ENCODE measurements at places on chromosomes 11 and 22.

DNA sequence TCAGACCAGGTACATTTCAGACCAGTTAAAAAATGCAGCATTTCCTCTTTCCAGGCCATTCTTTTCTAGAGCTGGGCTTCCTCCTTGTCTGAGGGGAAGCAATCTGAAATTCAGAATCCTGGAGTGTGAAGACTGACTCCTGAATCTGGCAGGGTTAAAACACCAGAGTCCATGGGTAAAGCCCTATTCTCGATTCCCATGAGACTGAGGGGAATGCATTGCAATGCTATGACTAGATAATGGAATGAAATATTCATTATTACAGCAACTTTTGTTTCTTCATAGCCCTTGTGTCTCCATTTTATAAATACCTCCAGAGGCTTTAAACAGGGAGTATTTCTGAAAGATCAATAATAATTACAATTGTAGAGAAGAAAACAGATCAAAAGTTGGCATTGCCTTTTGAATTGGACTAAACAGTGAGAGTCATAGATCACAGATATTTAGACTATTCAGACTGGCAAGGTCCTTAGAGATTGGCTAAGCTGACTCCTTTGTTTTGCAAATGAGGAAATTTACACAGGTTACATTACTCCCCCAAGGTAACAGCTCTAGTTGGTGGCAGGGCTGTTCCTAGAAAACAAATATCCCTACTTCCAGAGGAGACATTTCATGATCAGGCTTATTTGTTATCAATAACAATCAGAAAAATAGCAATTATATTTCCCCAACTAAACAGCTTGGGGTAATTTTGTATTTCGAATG is 632.6 kb upstream of the KIRREL3 start:
- no peak for DNase-seq

GRCh38 chr11:112725636-112726035 is 235.6 kb upstream of the NCAM1 start:
- no peak for DNase-seq

GRCh38 chr11:96112192-96113128 is 188.6 kb upstream of the MTMR2 start:
- peak; percentile 23 for DNase-seq

DNA sequence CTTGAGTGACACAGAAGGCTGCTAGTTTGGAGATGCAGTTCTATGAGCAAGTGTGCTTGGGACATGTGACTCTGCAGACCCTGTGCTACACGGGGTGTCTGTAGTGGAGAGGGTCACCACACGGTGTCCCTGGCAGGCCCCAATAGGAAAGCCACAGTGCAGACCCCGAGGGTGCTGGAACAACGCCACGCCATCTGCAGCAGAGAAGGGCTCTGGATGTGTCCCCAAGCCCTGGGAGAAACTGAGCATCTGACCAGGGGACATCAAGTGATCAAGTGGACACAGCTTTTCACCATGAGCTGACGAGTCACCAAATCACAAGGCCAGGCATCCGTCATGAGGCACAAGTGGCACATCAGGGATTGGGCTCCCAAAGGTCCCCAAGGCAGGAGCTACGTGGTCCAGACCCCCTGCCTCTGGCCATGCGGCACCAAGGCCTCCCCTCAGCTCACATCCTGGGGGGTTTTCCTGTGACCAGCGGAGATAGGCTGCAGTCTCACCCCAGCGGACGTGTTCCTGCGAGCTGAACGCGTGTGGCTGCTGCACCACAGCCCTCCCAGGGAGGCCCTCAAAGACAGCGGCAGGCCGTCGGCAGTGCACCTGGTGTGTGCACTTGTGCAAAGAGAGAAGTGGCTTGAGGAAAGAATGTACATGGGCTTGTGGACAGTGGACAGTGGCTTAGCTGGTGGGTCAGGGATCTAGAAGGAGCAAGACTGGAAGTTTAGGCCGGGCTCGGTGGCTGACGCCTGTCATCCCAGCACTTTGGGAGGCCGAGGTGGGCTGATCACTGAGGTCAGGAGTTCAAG is 96.7 kb downstream of the RPS6KA4 start:
- DNase-seq: no peak

DNA sequence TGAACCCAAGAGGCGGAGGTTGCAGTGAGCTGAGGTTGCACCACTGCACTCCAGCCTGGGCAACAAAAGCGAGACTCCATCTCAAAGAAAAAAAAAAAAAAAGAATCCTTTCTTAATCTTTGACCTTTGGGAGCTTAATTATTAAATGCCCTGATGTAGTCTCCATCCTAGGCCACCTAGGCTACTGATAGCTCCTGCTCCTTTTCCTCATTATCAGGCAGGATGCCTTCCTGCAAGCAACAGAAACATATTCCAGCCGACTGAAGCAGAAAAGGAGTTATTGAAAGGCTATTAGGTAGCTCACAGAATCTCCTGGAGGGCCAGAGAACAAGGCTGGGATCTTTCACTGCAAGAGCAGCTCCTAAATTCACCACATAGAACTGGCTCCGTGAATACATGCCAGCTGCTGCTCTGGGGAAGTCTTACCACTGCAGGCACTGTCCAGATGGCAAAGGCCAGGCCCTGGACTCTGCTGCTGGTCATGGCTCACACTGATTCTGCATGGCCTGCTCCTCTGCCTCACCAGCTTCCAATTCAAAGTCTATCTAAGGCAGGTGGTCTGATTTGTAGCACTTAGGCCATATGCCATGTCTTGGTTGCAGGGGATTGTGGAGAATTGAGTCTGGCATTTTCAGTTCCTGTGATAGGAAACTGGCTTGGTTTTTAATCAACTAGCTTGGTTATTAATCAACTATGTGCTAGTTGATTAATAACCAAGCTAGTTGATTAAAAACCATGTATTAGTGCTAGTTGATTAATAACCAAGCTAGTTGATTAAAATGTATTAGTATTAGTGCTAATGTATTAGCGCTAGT is 26.0 kb upstream of the POLD3 start:
- DNase-seq: no peak

- DNase-seq: peak; percentile 42
These were observed 20.6 kb upstream of the TPH1 start for GRCh38 chr11:18066626-18067025.

- no peak for DNase-seq
These were observed 10.0 kb downstream of the SPTY2D1 start for GRCh38 chr11:18624161-18624560.

DNA sequence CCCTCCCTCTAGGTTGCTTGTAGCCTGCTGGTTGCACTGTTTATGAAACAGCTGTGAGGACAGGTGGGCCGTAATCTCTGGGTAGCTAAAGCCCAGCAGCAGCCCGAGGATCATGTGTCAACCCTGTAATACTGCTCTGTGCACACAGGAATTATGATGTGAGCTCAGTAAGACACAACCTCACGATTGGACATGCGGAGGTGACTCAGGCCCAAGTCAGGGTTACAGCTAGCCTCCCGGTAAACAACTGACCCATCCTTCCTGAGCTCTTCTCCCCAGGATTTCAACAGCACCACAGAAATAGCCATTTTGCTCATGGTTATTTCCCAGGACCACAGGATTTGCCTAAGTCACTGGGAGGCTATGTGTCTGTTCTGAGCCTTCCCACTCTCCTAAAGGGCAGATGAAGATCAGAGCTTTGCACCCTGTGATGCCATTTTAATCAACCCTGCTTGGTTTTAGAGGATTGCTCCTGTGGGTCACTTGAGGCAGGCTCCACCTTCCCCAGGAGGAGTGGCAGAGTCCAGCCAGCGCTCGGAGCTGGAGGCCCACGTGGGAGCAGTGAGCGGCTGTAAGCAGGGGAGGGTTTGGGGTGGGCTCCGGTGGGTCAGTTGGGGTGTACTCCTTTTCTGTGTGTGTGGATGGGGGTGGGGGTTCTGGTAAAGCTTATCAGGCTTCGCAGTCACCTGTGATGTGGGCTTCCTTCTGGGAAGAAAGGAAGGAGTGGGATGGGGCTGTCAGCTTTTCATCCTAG is at the start of gene AMPD3:
TSS of gene AMPD3 (plus strand) at position 387 of the 754 bp plus-strand sequence. CDS start 6,256 bp downstream, outside the sequence.
- DNase-seq: peak; percentile 94

GRCh38 chr11:102012946-102013345 is 34.3 kb upstream of the CFAP300 start:
- DNase-seq: no peak

DNA sequence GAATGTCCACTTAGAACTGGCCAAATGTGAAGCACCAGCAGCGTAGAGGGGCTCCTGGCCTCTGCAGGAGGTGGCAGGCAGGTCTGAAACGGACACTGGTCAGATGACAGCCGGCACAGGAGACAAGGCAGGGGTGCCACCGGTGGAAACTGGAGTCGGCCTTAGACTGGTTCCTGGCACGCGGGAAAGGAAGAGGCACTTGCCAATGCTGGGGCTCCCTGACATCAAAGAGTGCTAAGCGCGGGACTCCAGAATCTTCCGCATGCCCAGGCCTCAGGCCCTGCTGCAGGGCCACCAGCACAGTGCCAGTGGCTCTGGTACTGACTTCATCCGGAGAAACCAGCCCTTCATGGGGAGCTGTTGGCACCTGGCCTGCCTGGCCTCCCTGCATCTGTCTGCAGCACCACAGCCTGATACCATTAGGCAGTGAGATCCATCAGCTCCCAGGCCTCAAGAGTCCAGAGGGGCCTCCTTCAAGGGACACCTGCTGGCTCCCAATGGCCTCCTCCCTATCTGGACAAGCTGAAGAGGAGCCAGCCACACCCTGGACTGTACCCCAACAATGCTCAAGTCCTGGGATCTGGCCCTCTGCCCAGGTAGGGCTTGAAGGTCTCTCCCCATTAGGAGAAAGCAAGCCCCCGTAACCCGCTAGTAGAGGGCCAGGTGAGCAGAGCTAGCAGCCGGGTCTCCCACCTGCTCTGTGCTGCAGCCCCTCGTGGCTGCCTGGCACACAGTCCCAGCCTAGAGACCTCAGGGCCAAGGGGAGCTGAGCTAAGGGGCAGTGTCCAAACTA is 29.7 kb upstream of the GNB1L start:
- no peak for DNase-seq

DNA sequence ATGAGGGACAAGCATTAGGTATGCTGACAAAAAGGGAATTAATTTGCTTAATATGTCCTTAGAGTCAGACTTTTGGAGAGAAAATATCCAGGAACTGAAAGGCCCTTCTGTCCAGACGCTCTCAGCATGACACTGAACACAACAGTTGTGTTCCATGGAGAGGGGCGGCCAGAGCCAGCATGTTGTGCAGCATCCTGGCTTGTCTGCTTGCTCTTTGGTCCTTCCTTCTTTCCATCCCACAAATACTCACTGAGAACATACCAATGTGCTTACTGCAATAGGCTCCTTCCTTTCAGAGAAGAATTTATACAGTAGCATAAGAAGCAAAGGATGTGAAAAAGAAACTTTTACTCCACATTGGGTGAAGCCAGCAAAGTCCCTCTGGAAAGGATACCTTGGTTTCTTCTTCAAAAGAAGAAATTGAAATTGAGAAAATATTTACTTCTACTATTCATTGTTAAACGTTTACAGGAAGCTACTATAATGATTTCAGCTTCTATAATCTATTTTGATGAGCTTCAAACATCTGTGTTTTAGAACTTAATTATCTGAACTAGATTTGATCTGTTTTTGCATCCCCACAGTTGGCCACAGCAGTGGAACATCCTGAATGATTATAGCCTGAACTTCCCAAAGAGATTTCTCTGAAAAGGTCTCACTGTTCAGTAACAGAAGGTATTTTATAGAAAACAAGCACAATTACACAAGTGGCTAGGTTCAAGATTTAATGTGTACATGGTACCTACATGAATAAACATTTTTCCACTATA is 304.1 kb upstream of the PITPNB start:
- DNase-seq: no peak

DNA sequence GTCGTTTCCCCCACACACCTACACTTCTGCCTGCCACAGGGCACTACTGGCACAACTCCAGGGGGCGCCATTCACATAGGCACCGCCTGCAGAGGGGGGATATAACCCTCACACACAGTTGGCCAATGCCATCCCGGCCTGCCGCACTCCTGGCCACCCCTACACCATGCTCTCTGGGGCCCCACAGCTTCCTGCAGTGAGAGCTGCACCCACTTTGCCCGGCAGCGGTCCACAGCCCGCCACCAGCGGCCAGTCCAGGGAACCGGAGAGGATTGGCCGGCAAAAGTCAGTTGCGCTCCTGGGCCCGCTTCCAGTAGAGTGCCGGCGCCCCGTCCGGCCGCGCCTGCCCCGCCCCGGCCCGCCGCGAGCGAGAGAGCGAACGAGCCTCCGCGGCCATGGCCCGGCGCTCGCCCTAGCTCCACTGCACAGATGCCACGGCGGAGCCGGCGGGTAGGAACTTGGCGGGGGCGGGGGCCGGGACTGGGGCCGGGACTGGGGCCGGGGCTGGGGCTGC is 25.6 kb upstream of the SUSD2 start:
- DNase-seq: peak; percentile 22

- peak; percentile 62 for DNase-seq
These were observed 19.7 kb downstream of the CTR9 start for GRCh38 chr11:10770626-10771254.

DNA sequence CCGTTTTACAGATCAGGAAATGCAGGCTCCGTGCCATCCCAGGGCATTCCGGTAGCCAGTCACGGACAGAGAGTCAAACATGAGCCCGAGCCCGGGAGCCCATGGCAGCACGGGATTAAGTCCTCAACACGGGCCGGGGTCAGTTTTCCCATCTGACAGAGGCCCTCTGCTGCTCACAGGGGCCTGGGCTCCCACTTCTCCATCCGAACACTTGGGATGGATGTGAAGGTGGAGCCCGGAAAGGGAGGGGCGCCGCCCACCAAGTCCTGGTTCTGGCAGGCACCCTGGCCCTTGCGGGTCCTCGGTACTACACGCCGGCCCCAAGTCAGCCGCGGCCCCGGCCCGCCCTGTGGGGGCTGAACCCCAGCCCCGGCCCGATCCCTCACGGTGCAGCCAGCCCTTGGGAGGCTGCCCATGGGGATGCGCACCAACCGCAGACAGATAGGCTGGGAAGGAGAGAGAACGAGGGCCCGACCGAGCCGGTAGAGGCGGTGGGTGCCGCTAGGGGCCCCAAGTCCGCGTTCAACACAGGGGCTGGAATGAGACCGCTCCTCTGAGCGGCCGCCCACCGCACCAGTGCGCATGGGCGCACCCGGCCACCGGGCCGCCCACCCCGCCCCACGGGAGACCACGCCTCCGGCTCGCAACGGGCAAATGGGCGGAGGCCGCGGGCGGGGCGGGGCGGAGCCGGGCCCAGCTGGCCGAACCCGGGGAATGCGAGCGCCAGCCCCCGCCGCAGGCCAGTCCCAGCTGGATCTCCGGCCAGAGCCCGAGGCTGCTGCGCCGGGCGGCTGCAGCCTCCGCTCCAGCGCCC is at the start of gene CAPN5:
TSS of gene CAPN5 (plus strand) at position 743 of the 814 bp plus-strand sequence. CDS start 17,916 bp downstream, outside the sequence.
- peak; percentile 89 for DNase-seq

- no peak for DNase-seq
These were observed 9.8 kb upstream of the SEPTIN5 start for GRCh38 chr22:19704355-19705015.

DNA sequence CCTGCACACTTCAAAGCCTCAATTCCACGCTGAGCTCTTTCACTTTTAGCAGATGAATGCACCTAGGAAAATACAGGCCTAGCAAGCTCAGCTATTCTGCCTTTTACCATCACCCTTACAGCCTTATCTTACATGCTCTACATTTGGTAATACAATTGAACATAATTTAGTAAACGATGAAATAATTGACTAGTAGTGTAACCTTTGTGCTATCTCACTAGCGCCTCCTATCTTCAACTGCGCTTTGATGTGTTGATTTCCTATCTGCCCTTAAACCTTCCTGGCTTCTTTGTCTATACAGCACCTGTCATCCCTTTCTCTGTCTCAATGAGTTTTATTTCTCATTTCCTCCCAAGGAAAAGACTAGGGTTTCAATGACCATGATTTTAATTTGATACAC is 149.7 kb downstream of the LRRC4C start:
- peak; percentile 5 for DNase-seq
